ENCODE measurements at places on chromosomes 4 and X. TPM values are rescaled to one million over a fixed set of nuclear protein-coding genes. Genes with fewer than 3 reads are reported as not detected.

SMIM10 gene
- total RNA-seq = 6.8 TPM

CFAP47 gene
- not detected for total RNA-seq

CACNA1F gene
- total RNA-seq = 0.11 TPM

ARX gene
- total RNA-seq = not detected

AADAT gene
- total RNA-seq = 1.6 TPM

CHRDL1 gene
- total RNA-seq = 10.4 TPM

TCEAL5 gene
- total RNA-seq = not detected

SPANXC gene
- not detected for total RNA-seq
